ENCODE measurements at places on chromosomes 13 and 19. TPM values are rescaled to one million over a fixed set of nuclear protein-coding genes. Genes with fewer than 3 reads are reported as not detected.

DNA sequence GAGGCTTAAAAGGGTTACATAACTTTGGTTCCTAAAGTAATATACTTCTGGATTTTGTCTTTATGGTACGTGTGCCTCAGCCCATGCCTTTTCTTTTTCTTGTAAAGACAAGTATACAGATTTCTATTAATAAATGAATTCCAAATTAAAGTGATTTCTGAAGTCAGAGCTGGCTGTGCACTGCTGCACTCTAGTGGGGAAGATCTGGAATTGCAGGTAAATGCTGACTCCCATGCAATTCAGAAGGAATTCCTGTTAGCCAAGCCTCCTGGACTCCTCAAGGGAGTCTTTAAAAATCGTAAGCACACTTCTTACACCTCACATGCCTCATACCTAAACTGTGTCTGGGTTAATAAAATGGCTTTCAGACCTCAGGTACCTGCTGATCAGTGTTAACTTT, 118.4 kb upstream of the SLC7A1 start:
- H3K4me1 ChIP-seq = no peaks in the 10 kb centered on the region
- H3K36me3 ChIP-seq = no peaks in the 10 kb centered on the region
- no peak for DNase-seq

- no peak for DNase-seq
- no peaks in the 10 kb centered on the region for H3K27me3 ChIP-seq
- no peak overlapping the region for H3K4me3 ChIP-seq
- H3K36me3 ChIP-seq = peaks cover 38% of the 10 kb centered on the region
- no peak overlapping the region for H3K27ac ChIP-seq
- H3K4me1 ChIP-seq = no peaks in the 10 kb centered on the region
These were observed 20.2 kb upstream of the MYDGF start for GRCh38 chr19:4690361-4690760.

Gene PEAK3
- total RNA-seq = not detected

DNA sequence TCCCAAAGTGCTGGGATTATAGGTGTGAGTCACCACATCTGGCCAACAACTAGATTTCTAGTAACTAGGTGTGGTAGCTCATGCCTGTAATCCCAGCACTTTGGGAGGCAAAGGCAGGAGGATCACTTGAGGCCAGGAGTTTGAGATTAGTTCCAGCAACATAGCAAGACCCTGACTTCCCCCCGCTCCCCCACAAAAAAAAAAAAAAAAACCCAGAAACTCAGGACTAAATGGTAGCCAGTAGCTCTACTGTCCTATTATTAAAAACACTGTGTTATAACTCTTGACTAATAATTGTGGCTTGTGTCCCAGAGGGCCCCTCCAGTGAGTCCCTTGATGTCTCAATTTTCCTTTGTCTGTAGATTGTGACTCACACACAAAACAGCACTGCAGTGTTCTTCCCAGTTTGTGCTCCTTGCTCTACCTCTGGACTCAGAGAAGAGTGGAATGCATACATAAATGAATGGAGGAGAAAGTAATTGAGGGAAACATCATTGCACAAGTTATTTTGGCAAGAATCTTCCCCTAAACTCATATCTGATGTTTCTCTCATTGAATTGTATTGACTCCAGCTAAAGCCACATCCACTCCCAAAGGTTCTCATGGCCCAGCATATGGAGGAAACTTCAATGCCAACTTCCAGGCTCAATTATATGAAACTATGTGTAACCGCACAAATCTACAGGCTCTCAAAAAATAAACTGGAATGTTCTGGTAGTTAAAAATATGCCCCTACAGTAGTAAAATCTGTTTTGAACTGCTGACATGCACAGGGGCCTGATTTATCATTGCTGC, 8.8 kb downstream of the TPT1 start:
- no peak for DNase-seq
- no peak overlapping the region for H3K4me3 ChIP-seq
- H3K27ac ChIP-seq = no peak overlapping the region
- no peaks in the 10 kb centered on the region for H3K4me1 ChIP-seq
- H3K27me3 ChIP-seq = no peaks in the 10 kb centered on the region

DNA sequence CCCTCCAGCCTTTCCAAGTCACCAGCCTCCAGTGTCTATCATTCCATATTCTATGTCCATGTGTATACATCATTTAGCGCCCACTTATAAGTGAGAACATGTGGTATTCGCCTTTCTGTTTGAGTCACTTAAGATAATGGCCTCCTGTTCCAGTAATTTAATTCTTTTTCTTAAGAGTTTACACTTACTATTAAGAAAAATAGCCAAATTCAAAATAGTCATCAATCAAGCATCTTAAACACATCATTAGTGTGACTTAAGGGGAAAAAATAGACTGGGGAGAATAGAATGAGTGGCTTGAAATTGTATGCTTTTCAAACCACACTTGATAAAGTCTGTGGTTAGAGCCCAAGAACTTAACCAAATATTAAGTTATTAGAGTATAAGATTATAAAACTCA, 248.0 kb downstream of the MAB21L1 start:
- no peak for DNase-seq
- no peak overlapping the region for H3K4me3 ChIP-seq
- H3K4me1 ChIP-seq = peaks cover 4% of the 10 kb centered on the region

Gene LILRA1
- total RNA-seq = not detected

Gene DHDH
- 2.2 TPM for total RNA-seq

Measured in H1 (cell line).